ENCODE measurements at places on chromosomes 6 and 20. TPM values are rescaled to one million over a fixed set of nuclear protein-coding genes. Genes with fewer than 3 reads are reported as not detected.

Gene TRERF1
- total RNA-seq, result 55.7 TPM

- H3K27me3 ChIP-seq, result no peaks in the 10 kb centered on the region
- H3K27ac ChIP-seq, result no peak overlapping the region
- H3K36me3 ChIP-seq, result no peaks in the 10 kb centered on the region
- H3K4me3 ChIP-seq, result no peak overlapping the region
- H3K4me1 ChIP-seq, result no peaks in the 10 kb centered on the region
- DNase-seq, result no peak
Measured at GRCh38 chr6:108728826-108729225, 119.4 kb upstream of the ARMC2 start.

- no peaks in the 10 kb centered on the region for H3K36me3 ChIP-seq
- H3K4me3 ChIP-seq, result no peak overlapping the region
Measured at GRCh38 chr20:9616833-9617461, 102.6 kb downstream of the LAMP5 start.

GRCh38 chr20:42779216-42779615 is 410.5 kb downstream of the PTPRT start:
- H3K27ac ChIP-seq, result no peak overlapping the region
- no peaks in the 10 kb centered on the region for H3K36me3 ChIP-seq
- no peaks in the 10 kb centered on the region for H3K4me1 ChIP-seq
- no peak for DNase-seq
- no peaks in the 10 kb centered on the region for H3K27me3 ChIP-seq
- no peak overlapping the region for H3K4me3 ChIP-seq

Gene ABHD12
- total RNA-seq, result 27.9 TPM

DNA sequence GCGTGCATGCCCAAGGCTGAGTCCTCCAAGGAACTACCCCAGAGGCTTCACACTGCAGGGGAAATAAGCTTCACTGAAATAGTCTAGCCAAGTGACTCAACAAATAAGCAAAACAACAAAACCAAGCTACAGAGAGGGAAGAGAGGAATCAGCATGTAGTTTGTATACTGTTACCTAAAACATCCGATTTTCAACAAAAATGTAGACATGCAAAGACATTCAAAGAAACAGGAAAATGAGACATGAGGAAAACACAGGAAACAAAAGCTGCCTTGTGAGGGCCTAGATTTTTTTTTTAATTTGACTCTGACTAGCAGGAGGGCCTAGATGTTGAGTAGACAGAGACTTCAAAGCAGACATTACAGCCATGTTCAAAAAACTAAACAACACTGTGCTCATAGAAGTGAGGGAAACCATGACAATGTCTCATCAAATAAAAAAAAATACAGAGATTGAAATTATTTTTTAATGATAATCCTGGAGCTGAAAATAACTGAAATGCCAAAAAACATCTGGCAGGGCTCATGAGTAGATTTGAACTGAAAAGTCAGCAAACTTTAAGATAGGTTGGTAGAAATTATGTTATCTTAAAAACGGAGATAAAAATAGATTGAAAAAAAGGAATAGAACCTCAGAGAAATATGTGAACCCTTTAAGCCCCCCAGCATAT is 16.4 kb upstream of the KIF25 start:
- H3K36me3 ChIP-seq, result no peaks in the 10 kb centered on the region
- H3K27me3 ChIP-seq, result no peaks in the 10 kb centered on the region
- H3K27ac ChIP-seq, result no peak overlapping the region
- H3K4me1 ChIP-seq, result no peaks in the 10 kb centered on the region
- no peak for DNase-seq

Gene TGM2
- not detected for total RNA-seq

DNA sequence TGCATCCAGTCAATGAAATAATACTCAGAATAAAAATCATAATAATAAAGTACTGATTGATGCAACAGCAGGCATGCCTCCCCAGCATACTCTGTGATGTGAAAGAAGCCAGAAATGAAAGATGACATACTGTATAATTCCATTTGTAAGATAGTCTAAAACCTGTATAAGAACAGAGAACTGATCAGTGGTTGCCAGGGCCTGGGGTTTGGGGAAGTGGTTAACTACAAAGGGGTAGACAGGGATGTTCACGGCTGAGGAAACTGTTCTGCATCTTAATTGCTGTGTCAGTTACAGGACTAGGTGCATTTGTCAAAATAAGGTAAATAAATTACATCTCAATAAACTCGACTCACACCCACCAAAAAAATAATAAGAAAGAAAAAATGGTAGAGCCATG is 81.3 kb upstream of the BMP2 start:
- H3K4me1 ChIP-seq, result no peaks in the 10 kb centered on the region
- no peaks in the 10 kb centered on the region for H3K27me3 ChIP-seq
- no peak overlapping the region for H3K4me3 ChIP-seq
- H3K36me3 ChIP-seq, result no peaks in the 10 kb centered on the region
- H3K27ac ChIP-seq, result no peak overlapping the region

Gene RSPH9
- total RNA-seq, result 0.15 TPM

- no peak within 1 kb of the TSS for H3K4me3 ChIP-seq
- H3K4me1 ChIP-seq, result no peaks in the 10 kb centered on the region
- no peak within 1 kb of the TSS for H3K27ac ChIP-seq
- no peak for DNase-seq
- H3K27me3 ChIP-seq, result no peaks in the 10 kb centered on the region
Measured at GRCh38 chr6:48111143-48111506, at the start of gene PTCHD4. Gene PTCHD4, minus strand, starts transcription at chr6:48111197. Its CDS starts 42,240 bp downstream, at chr6:48068957.

Gene OR2H2
- not detected for total RNA-seq

Gene C20orf144
- not detected for total RNA-seq

- no peak overlapping the region for H3K27ac ChIP-seq
- peak; percentile 18 for DNase-seq
- no peaks in the 10 kb centered on the region for H3K4me1 ChIP-seq
Measured at GRCh38 chr6:41271901-41272395, 14.5 kb downstream of the TREM1 start.

GRCh38 chr6:148261470-148261869 is 81.2 kb upstream of the SASH1 start:
- H3K27me3 ChIP-seq, result no peaks in the 10 kb centered on the region
- no peak for DNase-seq
- no peaks in the 10 kb centered on the region for H3K36me3 ChIP-seq
- H3K4me1 ChIP-seq, result no peaks in the 10 kb centered on the region

Gene ELOVL4
- not detected for total RNA-seq

Gene PACSIN1
- 1.7 TPM for total RNA-seq

GRCh38 chr6:56862415-56863175 is 92.3 kb upstream of the BEND6 start:
- no peaks in the 10 kb centered on the region for H3K36me3 ChIP-seq
- H3K4me3 ChIP-seq, result no peak overlapping the region

Gene SPATS1
- total RNA-seq, result not detected

Gene FNDC1
- total RNA-seq, result not detected

- no peak overlapping the region for H3K4me3 ChIP-seq
- no peaks in the 10 kb centered on the region for H3K36me3 ChIP-seq
Measured at GRCh38 chr6:70292193-70292592, 10.7 kb downstream of the COL9A1 start.

- no peak overlapping the region for H3K4me3 ChIP-seq
- no peaks in the 10 kb centered on the region for H3K4me1 ChIP-seq
- H3K27ac ChIP-seq, result no peak overlapping the region
- no peaks in the 10 kb centered on the region for H3K36me3 ChIP-seq
- DNase-seq, result no peak
Measured at GRCh38 chr6:24272553-24272952, 85.3 kb downstream of the DCDC2 start.

Gene RSPH4A
- total RNA-seq, result 0.52 TPM

Gene PRDM13
- total RNA-seq, result not detected

DNA sequence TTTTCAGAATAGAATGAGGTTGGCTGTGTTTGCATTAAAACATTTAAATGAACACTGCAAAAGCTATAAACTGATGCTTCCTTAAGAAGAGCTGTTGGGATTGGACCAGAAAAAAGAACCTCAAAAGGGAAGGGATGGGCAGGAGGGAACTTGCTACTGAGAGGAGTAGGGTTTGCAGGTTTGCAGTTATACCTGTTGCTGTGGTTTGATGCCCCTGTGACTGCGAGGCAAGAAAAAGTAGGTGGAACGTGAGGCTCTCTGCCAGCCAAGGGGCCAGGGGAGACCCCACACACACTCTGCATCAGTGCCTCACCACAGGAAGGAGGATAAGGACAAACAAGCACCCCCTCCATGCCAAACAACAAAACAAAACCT is 197.2 kb downstream of the BCAS1 start:
- H3K36me3 ChIP-seq, result no peaks in the 10 kb centered on the region
- H3K4me3 ChIP-seq, result peak overlapping the region; percentile 83
- peak overlapping the region; percentile 81 for H3K27ac ChIP-seq
- H3K27me3 ChIP-seq, result no peaks in the 10 kb centered on the region
- peaks cover 44% of the 10 kb centered on the region for H3K4me1 ChIP-seq
- DNase-seq, result no peak

- no peak overlapping the region for H3K4me3 ChIP-seq
- H3K36me3 ChIP-seq, result no peaks in the 10 kb centered on the region
- no peaks in the 10 kb centered on the region for H3K27me3 ChIP-seq
- H3K4me1 ChIP-seq, result peaks cover 46% of the 10 kb centered on the region
- DNase-seq, result no peak
Measured at GRCh38 chr6:111602481-111603011, 3.1 kb downstream of the TRAF3IP2 start.

Data from CD4-positive, CD25-positive, alpha-beta regulatory T cell (primary cell).